ENCODE measurements at places on chromosomes 7 and 10.

DNA sequence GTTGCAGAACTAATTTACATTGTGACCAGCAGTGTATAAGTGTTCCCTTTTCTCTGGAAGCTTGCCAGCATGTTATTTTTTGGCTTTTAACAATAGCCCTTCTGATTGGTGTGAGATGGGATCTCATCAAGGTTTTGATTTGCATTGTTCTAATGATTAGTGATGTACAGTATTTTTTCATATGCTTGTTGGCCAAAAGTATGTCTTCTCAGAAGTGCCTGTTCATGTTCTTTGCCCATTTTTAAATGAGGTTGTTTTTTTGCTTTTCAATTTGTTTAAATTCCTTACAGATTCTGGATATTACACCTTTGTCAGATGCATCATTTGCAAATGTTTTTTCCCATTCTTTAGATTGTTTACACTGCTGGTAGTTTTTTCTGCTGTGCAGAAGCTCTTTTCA is 627.0 kb upstream of the CNTNAP2 start:
- DNase-seq: no peak

DNA sequence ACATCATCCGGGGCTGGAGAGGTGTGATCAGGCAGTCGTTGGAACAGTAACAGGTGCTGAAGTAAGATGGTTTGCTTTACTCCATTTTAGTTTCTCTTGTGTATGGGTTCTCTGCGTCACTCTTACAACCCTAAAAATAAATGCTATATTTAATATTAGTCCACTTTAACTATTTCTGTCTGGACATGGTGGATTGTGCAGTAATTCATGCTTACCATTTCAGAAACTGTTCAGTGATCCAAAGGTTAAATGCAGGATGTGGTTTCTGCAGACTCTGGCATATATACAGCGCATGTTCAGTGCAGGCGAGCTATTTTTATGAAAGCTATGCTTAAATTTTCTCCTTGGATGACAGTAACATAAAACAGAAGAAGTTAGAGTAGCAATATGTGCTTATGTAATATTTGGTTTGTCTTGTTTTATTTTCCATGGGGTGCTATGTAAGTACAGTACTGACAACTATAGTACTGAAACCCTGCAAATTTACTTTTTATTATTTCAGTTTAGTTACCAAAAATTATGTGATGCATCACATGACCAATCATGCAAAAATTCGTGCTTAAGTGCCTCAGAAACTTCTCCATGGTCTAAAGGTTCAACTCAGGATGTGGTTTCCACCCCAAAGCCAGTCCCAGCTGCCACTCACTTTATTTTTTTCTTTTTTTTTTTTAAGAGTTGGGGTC is 46.6 kb upstream of the GRID1 start:
- no peak for DNase-seq

DNA sequence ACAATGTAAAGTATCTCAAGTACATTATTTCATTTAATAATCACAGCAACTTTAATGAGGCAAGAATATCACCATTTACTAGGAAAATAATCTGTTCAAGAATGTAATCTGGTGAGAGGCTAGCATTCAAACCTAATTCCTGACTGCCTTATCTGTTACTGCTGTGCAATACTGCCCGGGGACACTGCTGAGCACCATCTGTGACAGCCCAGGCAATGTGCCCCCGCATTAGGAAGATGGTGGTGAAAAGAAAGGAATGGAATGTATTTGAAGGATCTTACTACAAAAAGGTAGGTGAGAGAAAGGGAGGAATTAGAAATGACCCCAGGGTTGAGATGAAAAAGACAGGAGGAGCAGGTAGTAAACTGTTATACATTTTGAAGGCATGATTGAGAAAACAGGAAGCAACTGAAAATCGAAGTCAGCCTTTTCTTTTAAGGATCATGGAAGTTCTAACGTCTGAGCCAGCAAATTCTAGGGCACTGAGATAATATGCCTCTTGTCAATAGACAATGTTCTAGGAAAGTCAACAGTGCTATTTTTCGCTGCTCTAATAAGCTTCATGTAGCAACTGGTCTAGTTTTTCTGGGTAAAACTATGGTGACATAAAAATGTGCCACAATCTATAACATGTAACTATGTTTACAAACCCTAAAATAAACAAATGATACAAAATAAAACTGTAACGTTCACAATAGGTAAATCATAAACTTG is 90.4 kb downstream of the ETV1 start:
- DNase-seq: no peak

DNA sequence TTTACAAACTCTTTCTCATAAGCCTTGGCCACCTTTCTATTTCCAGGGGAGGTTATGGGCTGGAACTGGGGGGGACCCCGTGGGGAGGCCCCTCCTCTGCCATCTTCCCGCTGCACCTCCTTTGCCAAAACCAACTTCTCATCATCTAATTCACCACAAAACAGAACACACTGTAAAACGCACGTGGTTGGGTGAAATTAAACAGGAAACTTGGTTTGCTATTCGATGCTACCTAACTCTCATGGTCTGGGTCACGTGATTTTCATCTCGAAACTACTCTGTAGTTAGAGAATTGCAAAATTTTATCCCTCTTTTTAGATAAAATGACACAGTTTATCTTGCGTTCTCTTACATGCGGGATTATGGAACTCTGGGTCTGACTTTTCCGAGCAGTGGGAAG is 242.0 kb downstream of the ZMYND11 start:
- no peak for DNase-seq

DNA sequence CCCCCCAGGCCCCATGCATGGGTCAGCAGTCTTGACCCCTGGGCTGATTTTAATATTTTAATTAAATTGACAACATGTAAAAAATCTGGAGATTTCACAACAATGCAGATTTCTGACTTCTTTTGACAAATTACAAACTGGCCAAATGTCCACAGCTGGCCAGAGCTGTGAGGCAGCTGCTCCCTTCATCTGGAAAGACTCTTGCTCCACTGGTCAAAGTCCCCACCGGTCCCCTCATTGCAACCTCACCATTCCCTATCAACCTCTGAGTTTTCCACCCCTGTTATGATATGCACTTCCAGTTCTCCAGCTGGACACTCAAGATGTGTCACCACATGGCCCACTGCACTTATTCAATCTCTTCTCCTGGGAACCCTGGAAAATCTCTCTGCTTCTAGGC is 266.2 kb downstream of the KCNMA1 start:
- no peak for DNase-seq

DNA sequence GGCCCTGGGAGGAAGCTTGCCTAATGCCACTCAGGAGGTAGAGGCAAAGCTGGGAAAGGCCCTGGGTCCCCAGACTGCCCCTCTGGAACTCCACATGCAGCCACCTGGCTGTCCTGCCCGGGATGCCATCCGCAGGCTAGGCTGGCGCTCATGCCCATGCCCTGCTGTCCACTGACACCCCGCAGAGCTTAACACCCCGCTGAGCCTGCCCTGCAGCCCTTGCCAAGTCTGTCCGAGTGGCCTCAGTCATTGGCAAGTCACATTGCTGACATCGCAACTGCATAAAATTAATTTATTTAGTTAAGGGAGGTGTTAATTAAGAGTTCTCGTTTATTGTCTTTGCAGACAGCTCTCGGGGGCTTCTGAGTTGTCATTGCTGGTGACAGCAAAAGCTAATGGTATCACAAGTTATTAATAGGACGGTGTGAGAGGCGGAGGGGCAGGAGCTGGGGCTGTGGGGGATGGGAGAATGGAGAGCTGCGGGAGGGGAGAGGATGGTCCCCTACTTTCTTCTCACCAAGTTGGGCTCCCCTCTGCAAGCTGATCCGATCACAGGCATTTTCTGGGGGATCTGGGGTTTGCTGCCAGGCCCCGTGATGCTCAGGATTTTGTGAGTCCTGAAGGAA is 55.6 kb upstream of the PCBD1 start:
- no peak for DNase-seq

Measured in activated naive CD4-positive, alpha-beta T cell treated with anti-CD3 and anti-CD28 coated beads, Interleukin-2, amount 50 U/mL, for 16 hours (primary cell).